ENCODE measurements at places on chromosomes 5 and 9.

DNA sequence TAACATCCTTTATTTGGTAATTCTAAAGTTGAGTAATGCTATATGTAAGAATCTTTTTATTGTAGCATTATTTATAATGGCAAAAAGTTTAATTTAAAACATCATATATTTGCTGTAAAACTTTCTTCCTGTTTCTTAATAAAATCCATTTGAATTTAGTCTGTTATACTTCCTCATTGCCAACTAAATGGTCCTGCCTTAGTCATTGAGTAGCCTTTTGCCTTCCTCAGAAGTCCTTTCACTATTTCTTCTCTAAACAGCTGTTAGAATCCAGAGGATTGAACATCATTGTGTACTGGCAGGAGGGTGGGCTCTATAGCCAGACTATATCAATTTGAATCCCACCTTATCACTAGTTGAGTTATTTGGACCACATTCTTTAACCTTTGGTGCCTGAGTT lies 11.0 kb downstream of the SLC44A1 start:
- DNase-seq = no peak

GRCh38 chr9:101226803-101227202 lies 158.0 kb downstream of the BAAT start:
- no peak for DNase-seq

- DNase-seq = no peak
These were observed 147.9 kb downstream of the C5orf15 start for GRCh38 chr5:133820507-133820906.

DNA sequence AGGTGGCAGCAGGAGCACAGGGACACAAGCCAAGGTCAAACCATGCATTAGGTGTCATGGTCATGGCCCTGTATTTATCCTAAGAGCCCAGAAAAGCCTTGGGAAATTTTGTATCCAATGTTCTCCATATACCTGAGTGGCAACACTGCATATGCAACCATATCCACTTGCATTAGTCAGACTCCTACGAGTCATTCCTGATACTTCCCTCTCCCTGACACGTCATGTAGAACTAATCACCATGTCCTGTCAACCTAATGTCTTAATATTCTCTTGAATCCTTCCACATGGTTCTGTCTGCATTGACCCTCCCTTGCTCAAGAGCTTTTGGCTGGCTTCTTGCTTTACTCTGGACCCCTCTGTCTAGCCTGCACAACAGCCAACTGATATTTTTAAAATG lies 9.4 kb downstream of the SCGB3A2 start:
- no peak for DNase-seq

GRCh38 chr9:35666045-35666444 lies 1.1 kb upstream of the ARHGEF39 start:
- no peak for DNase-seq

DNA sequence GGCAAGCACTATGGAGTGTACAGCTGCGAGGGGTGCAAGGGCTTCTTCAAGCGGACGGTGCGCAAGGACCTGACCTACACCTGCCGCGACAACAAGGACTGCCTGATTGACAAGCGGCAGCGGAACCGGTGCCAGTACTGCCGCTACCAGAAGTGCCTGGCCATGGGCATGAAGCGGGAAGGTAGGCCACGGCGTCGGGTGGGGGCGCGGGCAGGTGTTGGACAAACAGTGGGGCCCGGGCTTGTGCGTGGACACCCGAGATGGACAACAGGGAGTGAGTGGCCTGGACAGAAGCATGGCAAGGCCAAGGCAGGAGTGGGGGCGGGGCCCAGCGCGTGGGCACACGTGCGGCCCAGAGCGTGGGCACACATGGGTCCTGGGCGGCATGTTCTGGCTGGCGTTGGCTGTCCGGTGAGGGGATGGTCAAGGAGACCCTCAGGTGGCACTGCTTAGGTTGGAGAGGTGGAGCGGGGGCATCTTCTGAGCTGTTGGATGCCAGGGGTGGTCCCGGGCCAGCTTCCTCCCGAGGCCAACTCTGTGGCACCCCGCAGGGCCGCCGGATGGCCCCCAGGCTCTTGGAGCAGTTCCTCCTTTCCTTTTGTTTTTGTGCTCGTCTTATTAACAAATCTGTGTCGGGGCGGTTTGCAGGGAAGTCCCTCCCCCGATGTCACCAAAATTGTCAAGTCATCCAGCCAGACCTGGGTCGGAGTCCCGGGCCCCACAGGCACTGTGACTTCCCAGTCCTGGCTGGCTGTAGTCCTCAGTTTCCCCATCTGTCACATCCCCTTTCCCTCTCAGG lies 82.9 kb downstream of the RXRA start:
- no peak for DNase-seq

- DNase-seq = no peak
These were observed 171.0 kb downstream of the OLFM1 start for GRCh38 chr9:135258461-135258860.

DNA sequence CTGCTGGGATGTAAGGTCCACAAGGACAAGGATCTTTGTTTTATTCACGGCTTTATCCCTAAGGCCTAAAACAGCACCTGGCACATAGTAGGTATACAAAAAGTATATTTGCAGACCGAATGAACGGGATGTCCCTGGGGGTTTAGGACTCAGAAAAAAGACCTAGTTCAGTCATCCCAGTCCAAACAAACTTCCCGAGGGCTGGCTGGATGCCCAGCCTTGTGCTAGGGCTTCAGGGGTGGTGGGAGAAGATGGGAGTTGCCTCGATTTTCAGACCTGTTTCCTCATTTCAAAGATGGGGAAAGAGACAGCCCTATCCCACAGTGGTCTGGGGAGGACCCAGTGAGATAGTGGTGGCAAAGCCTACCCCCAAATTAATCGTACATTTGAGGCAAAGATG lies 3.0 kb upstream of the PROB1 start:
- DNase-seq = no peak

DNA sequence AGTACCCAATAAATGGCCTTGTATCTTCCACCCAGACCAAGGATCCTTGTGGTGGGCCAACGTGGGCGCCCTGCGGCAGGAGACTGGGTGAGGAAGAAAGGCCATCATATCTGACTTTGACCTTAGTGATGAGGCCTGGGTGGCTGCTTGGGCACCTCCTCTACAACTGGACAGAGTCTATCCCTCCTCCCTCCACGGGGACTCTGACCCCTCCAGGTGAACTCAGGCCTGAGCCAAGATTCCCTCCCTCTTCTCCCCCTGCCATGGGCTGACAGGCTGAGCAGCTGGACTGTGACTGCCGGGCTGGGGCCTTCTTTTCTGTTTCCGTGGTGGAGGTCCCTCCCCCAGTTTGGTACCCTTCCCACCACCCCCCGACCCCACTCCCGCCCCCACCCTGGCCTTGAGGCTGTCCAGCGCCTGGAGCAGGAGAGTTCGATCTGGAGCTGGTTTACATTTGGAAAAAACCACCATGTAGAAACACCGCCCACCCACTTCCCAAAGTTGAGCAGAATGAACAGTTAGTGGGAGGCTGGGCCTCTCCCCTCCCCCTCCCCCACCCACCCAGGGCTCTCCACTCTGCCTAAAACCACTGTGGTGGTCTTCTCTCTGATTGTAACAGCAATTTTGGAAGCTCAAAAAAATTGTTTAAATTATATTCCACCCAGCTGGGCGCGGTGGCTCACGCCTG lies 1.2 kb upstream of the PHYHD1 start:
- DNase-seq = no peak

DNA sequence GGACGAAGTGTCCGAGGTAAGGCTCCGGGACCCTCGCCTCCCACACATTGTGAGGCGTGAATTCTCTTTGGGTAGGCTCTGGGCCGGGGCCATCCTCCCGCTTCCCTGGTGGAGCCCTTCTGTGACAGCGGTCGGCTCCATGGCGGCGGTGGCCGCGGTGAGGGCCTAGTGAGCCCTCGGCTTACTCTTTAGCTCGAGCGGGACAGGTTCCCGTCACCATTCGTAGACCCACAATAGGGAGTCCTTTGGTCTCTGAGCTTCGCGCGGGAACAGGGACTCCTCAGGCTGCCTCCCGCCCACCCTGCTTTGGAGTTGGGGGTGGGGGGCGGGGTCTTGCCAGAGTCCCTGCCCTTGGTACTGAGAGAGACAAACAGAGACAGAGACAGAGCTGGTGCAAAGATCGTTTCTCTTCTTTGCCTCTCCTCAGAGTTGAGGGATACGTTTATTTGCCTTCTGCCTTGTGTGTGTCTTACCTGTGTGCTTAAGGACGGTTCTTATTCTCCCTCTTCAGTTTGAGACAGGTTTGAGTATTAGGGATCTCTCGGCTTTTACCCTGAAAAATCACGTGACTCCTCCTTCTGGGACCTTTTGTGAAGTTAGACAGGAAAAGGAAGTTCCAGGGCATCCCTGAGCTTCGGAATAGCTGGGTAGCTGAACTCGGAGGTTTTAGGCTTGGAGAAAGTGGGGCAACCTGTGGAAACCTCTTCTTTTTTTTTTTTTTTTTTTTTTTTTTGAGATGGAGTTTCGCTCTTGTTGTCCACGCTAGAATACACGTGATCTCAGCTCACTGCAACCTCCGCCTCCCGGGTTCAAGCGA lies 833 bp downstream of the ANKHD1 start:
- no peak for DNase-seq

DNA sequence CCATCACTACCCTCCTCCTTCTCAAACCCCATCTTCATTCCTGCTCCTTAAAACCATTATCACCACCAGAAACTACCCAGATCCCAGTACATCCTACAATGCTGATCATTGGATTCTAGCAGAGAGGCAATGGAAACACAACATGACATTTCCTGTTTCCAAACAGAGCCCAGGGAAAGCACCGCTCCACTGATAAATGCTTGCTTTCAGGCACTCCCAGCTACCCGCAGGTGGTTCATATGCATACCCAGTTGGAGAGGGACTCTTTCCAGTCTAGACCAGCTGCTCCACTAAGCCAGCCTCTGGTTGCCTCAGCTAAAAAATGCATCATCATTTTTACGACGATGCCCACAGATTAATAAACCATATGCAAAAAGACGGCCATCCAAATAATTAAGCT lies 39.2 kb upstream of the ACO1 start:
- no peak for DNase-seq

DNA sequence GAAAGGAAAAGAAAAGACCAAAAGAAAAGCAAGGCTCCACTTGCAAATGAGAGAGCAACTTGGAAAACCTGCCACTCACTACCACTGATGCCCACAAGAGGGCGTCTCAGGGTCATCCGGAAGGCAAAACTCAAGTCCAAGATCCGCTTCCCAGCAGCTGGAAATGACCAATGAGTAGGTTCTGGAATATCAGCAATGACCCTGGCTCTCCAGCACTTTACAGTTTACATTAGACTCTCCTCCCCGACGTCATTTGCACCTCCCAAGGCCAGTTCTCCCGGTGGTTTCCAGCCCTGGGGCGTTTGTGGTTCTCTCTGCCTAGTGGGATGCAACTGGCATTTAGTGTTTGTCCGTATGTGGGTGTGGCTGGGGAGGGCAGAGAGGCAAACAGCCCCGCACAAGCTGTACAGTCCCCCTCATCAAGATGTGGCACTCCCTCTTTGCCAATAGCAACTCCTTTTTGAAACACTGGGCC lies 193.8 kb upstream of the ZNF618 start:
- no peak for DNase-seq

GRCh38 chr5:113678924-113679575 lies 165.6 kb downstream of the YTHDC2 start:
- DNase-seq = no peak

- no peak for DNase-seq
These were observed 57.3 kb upstream of the CPLX2 start for GRCh38 chr5:175813943-175814630.

DNA sequence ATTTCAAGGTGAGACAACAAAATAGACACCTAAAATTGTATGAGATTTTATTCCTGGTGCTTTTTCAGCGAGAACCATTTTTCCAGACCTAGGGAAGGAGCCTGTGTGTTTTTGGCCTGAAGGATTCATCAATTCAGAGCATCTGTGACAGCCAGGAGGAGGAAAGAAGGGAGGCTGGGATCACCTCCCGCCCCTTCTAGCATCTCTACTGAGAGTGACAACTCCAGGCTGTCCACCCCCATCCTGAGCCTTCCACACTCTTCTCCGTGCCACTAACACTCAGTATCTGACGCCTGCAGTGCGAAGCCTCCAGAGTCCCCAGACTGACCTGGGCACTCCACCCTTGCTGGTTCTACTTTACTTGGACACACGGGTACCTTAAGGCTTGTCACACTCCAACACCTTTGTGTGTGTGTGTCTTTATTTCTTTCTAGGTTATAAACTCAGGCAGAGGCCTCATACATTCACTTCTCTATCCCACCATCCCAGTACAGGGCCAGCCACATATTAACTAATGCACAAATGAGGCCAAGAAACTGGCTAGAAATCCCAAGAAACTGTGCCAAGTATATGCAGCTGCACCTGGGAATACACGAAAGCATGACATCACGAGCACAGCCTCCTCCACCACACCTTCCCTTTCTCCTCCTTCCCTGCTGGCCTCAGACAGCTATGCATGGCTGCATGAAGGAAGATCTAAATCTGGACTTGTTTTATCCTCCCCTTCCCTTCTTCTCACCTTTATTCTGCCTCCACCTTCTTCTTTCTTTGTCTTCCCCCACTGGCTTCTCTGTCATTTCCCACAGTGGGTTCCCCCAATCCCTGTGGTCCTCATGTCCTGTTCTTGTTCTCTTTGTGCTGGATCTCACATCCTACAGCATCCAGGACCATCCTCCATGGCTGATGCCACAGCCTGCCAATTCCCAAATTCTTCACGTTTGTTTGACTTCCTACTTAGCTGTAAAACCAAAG lies 16.0 kb downstream of the S1PR3 start:
- DNase-seq = no peak

- no peak for DNase-seq
These were observed 608.7 kb upstream of the SEMA6A start for GRCh38 chr5:117183326-117183725.

DNA sequence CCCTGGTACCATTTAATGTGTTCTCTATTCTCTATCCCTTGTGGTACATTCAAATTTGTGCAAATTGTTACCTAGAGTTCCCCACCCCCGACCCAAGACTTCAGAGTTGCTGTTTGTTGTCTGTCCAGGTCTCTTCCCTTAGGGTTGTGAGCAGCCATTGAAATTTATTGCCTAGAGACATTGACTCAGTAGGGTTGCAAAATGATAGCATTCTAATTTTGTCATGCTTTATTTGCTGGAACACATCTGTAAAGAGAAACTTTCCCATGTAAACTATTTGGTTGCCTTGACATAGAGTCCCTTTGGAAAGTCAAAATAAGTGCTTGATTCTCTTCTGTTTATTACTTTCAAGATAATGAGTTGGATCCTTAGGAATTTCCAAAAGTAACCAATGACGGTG lies 91.7 kb upstream of the KLF9 start:
- no peak for DNase-seq

- no peak for DNase-seq
These were observed 181.8 kb upstream of the PITX1 start for GRCh38 chr5:135215617-135216470.

- no peak for DNase-seq
These were observed 57.3 kb upstream of the DMRT1 start for GRCh38 chr9:784202-784601.

- no peak for DNase-seq
These were observed 78.4 kb downstream of the FANCC start for GRCh38 chr9:95239071-95239470.

- DNase-seq = no peak
These were observed 202.9 kb downstream of the AOPEP start for GRCh38 chr9:94929369-94929756.

GRCh38 chr9:127067603-127068220 lies 54.7 kb downstream of the ANGPTL2 start:
- no peak for DNase-seq
